ENCODE measurements at places on chromosomes 6 and 20.

GRCh38 chr6:110554966-110555460 is 78.6 kb upstream of the SLC22A16 start:
- no peak for DNase-seq

- DNase-seq = no peak
Measured at GRCh38 chr6:14275493-14275851, 157.9 kb downstream of the CD83 start.

DNA sequence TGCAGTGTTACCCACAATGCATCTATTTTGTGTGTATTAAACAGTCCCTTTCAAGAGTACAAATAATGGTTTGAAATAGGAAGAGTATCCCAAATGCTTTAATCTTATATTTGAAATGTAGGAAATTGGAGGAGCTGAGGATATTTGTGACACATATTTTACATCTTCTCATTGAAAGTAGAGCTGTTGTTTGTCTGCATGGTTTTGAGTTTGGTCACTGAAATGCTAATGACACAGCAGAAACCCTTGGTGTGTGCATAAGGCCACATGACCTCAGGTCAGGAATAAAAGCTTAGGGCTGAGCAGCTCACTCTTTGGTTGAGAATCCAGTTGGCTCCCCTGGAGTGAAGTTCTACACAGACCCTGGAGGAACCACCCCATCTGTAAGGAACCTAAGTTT is 49.8 kb downstream of the TPD52L1 start:
- peak; percentile 18 for DNase-seq

- DNase-seq = no peak
Measured at GRCh38 chr6:41724586-41725501, 10.6 kb downstream of the TFEB start.

GRCh38 chr20:24823176-24823784 is 125.8 kb upstream of the CST7 start:
- DNase-seq = no peak

GRCh38 chr6:142014515-142014914 is 118.2 kb upstream of the GJE1 start:
- no peak for DNase-seq

Measured in HT-29 (cell line).